ENCODE measurements at places on chromosomes 1 and 21.

- DNase-seq, result no peak
Measured at GRCh38 chr1:115539736-115540135, 102.0 kb upstream of the VANGL1 start.

DNA sequence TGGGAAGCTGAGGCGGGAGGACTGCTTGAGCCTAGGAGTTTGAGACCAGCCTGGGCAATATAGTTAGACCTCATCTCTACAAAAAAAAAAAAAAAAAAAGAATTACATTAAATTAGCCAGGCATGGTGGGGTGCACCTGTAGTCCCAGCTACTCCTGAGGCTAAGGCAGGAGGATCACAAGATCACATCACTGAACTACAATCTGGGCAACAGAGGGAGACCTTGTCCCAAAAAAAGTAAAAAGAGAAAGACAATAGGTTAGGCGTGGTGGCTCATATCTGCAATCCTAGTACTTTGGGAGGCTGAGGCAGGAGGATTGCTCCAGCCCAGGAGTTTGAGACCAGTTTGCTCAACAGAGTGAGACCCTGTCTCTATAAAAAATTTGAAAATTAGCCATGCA is 130.3 kb downstream of the TIAM1 start:
- DNase-seq, result no peak

GRCh38 chr1:176926330-176927086 is 238.0 kb downstream of the ASTN1 start:
- no peak for DNase-seq

- no peak for DNase-seq
Measured at GRCh38 chr1:1397839-1398523, 1.2 kb downstream of the CCNL2 start.

GRCh38 chr1:6602669-6603237 is at the start of gene KLHL21:
KLHL21 (minus strand) TSS chr1:6602869; CDS start chr1:6602817, 52 bp downstream.
- DNase-seq, result peak; percentile 82

- DNase-seq, result no peak
Measured at GRCh38 chr1:112268408-112268807, 127.6 kb upstream of the CTTNBP2NL start.

GRCh38 chr1:155884031-155884960 is 24.9 kb downstream of the SYT11 start:
- DNase-seq, result no peak

- DNase-seq, result no peak
Measured at GRCh38 chr1:110012100-110012780, 22.2 kb upstream of the STRIP1 start.

- DNase-seq, result peak; percentile 4
Measured at GRCh38 chr1:213783893-213784292, 203.9 kb upstream of the PROX1 start.

GRCh38 chr1:203390298-203390697 is 39.4 kb upstream of the FMOD start:
- DNase-seq, result no peak

- no peak for DNase-seq
Measured at GRCh38 chr1:41672641-41673361, 188.3 kb upstream of the EDN2 start.

GRCh38 chr1:88357729-88358128 is 326.3 kb upstream of the PKN2 start:
- no peak for DNase-seq
